Thoracic aorta (tissue), 2 donors: ENCODE measurements at places on chromosomes 16 and 17.

DNA sequence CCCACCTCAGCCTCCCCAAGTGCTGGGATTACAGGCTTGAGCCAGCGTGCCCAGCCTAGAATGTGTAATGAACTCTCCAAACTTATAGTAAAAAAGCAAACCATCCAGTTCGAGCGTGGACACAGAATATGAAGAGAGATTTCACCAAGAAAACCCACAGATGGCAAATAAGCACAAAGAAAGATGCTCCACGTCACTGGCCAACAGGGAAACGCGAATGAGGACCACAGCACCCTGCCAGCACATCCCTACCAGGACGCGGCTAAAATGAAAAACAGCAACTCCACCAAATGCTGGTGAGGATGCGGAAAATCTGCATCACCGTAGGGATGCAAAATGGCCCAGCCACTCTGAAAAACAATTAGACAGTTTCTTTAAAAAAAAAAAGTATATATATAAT, 1.4 kb downstream of the MVD start:
- DNase-seq = no peak

DNA sequence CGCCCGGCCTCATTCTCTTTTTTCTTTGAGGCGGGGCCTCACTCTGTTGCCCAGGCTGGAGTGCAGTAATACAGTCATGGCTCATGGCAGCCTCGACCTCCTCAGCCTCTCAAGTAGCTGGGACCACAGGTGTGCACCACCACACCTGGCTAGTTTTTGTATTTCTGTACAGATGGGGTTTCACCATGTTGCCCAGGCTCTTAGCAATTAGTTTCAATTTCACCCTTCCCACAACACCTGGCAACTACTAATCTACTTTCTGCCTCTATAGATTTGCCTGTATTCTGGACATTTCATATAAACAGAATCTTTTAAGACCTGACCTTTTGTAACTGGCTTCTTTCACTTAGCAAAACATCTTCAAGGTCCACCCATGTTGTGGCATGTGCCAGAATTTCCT, 8.0 kb upstream of the NT5M start:
- DNase-seq = no peak

- DNase-seq = no peak
These were observed 3.3 kb upstream of the COG1 start for GRCh38 chr17:73189417-73190099.

DNA sequence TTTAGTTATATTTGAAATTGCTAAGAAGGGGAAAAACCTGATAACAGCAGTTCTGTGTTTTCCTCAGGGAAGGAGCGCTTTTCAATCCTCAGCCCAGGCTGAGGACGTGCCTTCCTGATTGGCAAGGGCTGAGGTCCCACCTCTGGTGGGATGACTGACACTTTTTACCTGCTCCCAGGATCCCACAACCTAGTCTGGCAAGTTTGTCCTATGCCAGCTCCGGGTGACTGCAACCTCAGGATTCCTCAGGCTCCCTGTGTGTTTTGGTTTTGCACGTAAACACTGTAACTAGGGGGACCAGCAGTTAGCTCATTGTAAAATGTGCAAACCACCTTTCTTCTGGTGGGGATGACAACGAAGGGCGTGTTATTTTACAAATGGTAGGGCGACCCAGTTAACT, 7.5 kb downstream of the MARCHF10 start:
- no peak for DNase-seq

DNA sequence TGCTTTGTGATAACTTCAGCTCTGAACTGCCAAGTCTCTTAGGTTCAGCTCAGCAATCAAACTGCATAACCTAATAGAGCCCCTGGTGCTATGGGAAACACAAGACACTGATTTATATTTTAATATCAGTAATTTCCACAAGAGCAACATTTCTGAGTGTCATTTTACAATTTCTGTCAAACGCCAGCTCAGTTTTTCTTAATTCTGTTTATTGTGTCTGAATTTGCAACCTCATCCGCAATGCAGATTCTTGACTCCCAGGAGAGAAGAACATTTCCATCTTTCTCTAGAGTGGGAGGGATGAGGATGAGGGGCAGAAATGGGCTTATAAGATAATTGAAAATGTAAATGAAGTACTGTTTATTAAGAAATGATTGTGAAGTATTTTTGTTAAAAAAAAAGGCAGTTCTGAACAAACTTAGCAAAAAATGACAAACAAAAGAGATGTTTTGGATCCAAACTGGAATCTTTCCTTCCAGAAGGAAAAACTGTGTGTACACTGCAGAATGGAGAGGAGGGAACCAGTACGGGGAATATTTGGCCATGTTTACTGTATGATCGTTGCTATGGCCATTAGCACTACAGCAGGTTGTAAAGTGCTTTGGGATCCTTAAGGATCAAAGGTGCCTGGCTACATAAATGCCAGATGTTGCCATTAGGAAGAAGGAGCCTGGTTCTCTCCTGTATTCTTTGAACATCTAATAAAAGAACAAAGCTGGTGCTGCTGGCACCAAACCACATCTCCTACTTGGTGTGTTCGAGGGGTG, 7.4 kb upstream of the PMFBP1 start:
- no peak for DNase-seq

GRCh38 chr17:35103271-35103670, 16.4 kb downstream of the RAD51D start:
- DNase-seq = no peak

GRCh38 chr16:1940273-1941161, 2.5 kb downstream of the MSRB1 start:
- DNase-seq = no peak
